Activated CD4-positive, alpha-beta T cell treated with anti-CD3 and anti-CD28 coated beads, Interleukin-2, amount 50 U/mL, for 4 hours (primary cell): ENCODE measurements at places on chromosomes 1 and 21.
A peak's percentile ranks its signal among the peaks of the same experiment; 100 is the strongest.

- DNase-seq: no peak
Observed at GRCh38 chr1:156268336-156268735, 14.3 kb downstream of the SMG5 start.

GRCh38 chr1:247500865-247501264 lies 35.4 kb downstream of the OR2C3 start:
- DNase-seq: no peak

DNA sequence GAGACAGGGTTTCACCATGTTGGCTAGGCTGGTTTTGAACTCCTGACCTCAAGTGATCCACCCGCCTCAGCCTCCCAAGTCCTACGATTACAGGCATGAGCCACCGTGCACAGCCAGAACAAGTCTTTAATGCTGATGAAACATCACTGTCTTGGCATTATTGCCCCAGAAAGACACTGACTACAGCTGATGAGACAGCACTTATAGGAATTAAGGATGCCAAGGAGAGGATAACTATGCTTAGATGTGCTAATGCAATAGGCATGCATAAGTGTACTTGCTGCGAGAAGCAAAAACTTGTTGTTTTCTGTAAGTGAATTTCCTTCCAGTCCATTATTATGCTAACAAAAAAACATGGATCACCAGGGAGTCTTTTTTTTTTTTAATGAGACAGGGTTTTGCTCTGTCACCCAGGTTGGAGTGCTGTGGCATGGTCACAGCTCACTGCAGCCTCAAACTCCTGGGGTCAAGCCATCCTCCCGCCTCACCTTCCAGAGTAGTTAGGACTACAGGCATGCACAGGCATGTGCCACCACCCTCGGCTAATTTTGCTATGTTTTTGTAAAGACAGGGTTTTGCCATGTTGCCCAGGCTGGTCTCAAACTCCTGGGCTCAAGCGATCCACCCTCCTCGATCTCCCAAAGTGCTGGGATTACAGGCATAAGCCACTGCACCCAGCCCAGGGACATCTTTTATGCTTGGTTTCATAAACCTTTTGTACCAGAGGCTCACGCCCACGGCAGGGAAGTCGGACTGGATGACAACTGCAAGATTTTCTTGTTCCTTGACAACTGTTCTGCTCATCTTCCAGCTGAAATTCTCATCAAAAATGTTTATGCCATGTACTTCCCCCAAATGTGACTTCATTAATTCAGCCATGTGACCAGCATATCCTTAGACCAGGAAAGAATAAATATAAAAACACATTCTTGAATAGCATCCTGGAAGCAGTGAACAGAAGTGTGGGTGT lies 23.1 kb downstream of the RHEX start:
- DNase-seq: no peak

DNA sequence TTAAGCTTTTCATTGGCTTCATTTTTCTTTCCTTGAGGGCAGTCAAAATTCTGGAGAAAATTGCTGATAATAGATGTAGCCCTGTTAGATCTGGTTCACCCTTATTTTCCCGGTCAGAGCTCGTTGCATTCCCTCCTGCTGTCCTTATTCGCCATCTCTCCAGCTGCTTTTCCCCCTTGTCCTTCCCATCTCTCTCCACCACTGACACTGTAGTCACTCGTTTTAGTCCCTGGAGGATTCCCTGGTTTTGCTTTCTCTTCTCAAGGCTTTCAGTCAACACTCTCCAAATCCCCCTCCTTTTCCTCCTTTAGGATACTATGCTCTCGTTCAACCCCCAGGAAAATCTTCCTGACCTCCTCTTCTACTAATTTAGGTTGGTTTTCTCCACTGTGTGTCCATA lies 83.1 kb downstream of the C21orf91 start:
- no peak for DNase-seq

GRCh38 chr1:215648957-215649356 lies 81.9 kb downstream of the KCTD3 start:
- DNase-seq: no peak

GRCh38 chr1:82927753-82928152 lies 1071.2 kb downstream of the TTLL7 start:
- no peak for DNase-seq

DNA sequence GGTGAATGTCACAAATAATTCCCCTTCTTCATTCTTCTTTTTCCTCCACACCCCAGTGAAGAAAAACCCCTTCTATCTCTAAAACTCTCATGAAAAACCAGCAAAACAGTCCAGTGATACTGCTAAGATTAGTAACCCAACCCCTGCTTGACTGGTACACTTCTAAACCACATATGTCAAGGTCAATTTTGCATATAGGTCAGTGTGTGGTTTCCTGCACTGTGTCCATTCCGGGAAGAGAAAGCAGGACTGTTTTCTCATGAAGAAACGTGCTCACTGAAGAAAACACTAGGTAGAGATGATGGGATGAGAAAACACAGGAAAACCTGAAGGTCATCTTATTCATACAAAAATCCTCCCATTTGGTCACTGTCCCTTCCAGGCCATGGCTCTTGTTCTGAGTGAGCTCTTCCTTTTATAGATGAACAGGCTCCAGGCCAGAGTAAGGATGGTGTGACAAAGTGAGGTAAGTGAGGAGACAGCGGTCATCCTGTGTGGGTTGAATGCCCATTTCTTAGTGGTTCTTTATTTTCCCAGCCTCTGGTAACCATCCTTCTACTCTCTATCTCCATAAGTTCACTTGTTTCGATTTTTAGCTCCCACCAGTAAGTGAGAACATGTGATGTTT lies 122.7 kb downstream of the FASLG start:
- DNase-seq: no peak

- DNase-seq: peak; percentile 23
Observed at GRCh38 chr1:92882819-92883218, 51.0 kb downstream of the RPL5 start.

DNA sequence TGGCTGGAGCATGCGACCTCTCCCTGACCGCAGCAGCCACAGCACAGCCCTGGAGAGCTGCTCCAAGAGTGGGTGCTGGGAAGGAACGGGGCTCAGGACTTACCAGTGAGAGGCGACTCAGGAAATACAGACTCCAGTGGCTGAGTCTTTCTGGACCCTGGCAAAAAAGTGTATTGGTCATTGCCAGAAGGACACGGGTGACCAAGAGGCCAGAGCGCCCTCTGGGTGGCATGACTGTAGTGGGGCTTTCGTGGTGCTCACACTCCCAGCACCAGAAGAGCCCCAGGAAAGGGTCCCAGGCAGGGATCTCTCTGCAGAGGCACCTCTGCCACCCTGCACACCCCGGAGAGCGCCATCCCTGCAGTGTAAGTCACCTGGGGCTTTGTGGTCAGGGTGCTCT lies 8.9 kb upstream of the PRDM16 start:
- DNase-seq: no peak

- DNase-seq: no peak
Observed at GRCh38 chr1:85144351-85144750, 56.5 kb downstream of the SYDE2 start.

DNA sequence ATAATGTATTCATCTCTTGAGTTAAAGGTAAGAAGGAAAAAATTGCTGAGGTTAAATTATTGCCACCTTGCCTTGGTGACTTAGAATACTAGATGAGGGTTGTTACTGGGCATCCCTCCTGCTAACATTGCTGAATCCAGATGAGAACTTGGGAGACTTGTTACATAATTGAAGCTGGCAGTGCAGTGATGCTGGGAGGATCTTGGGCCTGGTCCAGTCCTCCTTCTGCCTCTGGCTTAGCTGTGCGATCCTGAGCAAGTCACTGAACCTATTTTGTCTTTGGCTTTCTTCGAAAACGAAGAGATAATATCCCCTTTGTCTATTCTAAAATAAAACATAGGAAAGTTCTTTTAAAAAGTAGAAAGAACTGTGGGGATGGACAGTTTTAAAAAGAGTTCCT lies 244.9 kb upstream of the NRIP1 start:
- DNase-seq: no peak

- DNase-seq: no peak
Observed at GRCh38 chr1:78721136-78721535, 71.5 kb downstream of the IFI44 start.

- no peak for DNase-seq
Observed at GRCh38 chr21:34649400-34649799, 19.4 kb upstream of the CLIC6 start.

GRCh38 chr1:42931911-42932422 lies 26.7 kb downstream of the SLC2A1 start:
- peak; percentile 56 for DNase-seq

DNA sequence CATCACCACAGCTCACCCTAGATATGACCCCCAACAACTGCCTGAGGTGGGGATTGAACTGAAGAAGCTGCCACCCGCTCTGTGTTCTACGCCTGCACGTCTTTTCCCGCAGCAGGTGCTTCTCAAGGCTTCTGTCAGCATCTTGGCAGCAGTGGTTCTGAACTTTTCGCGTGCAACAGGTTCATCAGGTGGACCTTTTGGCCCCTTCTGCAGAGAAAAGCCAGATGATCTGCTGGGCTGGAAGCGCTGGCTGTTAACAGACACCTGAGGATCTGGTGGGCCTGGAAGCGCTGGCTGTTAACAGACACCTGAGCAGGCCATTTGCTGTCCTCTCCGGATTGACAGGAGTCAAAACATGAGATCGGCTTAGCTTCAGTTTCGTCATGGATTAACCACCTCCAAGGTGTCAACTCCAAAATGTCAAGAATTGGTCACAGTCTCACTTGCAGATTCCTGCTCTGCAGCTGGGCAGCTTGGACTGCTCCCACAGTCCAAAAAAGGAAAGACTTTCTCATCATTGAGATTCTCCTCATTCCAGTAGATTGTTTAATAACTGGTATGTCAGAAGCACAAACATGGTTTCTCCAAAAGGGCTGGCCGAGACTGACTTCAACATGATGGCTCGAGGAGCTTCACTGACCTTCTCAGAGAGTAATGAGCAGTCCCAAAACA lies 4.7 kb downstream of the C1orf174 start:
- DNase-seq: no peak

GRCh38 chr1:70442490-70442889 lies 31.4 kb downstream of the CTH start:
- no peak for DNase-seq

GRCh38 chr1:19336543-19336942 lies 24.4 kb downstream of the SLC66A1 start:
- peak; percentile 33 for DNase-seq

DNA sequence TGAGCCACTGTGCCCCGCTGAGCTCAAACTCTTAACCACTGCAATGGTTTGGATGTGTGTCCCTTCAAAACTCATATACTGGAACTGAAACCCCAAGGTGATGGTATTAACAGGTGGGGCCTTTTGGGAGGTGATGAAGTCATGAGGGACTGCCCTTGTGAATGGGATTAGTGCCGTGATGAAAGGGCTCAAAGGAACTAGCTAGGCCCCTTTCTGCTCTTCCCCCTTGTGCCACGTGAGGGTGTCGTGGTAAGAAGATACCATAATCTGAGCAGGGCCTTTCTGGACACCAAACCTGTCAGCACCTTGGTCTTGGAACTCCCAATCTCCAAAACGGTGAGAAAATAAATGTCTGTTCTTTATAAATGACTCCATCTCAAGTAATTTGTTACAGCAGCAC lies 45.5 kb upstream of the SPOCD1 start:
- DNase-seq: no peak

- no peak for DNase-seq
Observed at GRCh38 chr1:61724506-61724812, 482 bp downstream of the TM2D1 start.

DNA sequence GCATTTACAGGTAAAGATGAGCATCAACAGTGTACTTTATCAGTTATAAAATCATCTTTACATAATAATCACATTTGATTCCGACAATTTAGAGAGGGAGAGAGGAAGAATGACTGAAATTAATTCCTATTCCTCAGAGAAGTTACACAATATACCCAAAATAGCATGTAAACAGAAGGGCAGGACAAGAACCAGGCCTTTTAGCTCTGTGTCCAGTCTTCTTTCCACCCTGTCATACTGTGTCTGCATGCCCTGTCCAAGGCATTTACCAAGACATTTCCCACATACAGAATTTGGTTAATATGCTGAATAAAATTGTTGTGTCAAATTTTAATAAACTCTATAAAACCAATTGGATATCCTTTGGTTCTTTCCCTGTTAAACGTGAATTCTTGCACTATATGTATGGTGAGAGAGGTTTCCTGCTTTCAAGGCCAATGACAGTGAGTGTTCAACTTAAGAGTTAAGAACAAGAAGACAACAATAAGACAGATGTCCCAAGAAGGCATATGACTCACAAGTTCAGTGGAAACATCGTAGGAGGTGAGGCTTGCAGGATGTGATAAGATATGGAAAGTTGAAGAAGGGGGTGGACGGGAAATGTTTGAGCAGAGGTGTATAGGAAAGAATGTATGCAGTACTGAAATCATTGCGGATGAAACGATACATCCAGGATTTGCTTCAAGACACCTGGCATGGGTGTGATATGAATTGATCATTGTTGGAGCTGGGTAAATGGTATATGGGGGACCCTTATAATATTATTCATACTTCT lies 20.8 kb downstream of the LRRC8B start:
- DNase-seq: peak; percentile 25

DNA sequence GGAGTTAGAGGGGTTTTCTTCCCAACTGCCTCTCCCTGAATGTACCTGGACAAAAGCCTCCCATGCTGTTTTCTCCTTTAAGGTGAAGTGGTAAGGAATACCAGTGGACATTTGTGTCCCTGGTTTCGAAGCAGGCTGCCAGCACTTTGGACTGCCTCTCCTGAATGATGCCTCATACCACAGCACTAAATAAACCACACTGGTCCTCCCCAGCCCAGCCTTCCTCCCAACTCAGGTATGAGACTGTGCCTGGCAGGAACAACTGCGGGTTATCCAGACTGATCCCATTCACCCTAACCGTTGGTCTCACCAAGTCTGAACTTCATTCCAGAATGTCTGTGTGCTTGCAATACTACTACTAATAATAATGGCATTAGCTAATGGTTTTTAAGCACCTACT lies 9.3 kb downstream of the COQ8A start:
- no peak for DNase-seq

DNA sequence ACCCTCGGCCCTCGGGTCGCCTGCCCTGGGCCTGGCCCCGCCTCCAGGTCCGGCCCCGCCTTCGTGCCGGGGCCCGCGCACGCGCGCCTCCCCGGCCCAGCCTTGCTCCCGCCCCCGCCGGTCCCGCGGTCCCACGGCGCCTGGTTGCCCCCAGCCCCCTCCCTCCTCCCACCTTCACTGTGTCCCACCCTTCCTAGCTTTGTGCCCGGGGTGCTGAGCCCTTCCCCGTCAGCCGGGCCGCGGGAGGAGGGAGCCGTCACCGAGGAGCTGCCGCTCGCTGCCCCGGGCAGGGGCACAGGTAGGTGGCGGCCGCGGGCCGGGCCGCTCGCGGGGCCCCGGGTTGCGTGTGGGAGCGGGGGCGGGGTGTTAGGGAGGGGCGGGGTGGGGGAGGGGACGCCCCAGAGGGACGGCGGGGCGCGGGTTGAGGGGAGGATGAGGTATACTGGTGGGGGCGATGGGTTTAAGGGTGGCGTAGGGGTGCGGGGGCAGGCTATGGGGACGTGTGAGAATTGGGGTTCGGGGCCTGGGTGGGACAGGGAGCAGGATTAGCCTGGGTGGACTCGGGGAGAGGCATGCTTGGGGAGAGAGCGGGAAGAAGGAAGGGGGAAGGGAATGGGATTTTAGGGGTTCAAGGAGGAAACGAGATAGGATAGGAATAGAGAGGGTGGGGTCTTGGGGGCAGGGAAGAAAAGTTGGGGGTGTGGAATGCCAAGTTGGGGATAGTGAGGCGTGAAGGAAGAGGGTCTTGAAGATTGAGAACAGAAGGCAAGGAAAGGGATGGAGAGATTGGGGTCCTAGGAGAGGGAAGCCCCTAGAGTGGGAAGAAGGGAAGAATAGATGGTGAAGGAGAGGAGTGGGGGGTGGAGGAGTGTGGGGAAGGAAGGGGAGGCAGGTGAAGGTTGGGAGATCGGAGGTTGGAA lies at the start of gene LRRC42:
Gene LRRC42 (plus strand): TSS at position 99 of the 920 bp plus-strand sequence. CDS start 5,650 bp downstream, outside the sequence.
- DNase-seq: peak; percentile 60

GRCh38 chr1:220922951-220923350 lies 43.7 kb downstream of the HLX start:
- no peak for DNase-seq
